BE2C (cell line): ENCODE measurements at places on chromosomes 7 and 10.

- DNase-seq: peak; percentile 29
These were observed 516.3 kb upstream of the MKI67 start for GRCh38 chr10:128642502-128642901.

DNA sequence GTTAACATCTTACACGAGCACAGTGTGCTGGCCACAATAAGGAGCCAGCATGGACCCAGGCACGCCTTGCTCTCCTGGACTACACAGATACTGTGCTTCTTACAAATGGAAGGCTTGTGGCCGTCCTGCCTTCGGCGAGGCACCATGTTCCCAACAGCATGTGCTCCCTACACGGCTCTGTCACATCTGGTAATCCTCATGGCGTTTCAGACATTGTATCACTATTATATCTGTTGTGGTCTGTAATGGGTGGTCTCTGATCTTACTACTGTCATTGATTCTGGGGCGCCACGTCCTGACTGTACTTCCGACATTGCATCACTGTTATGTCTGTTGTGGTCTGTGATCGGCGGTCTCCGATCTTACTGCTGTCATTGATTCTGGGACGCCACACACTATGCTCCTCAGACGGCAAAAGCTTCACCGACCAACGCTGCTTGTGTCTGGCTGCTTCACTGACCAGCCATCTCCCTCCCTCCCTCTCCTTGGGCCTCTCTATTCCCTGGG lies 195.4 kb downstream of the MAD1L1 start:
- peak; percentile 2 for DNase-seq

DNA sequence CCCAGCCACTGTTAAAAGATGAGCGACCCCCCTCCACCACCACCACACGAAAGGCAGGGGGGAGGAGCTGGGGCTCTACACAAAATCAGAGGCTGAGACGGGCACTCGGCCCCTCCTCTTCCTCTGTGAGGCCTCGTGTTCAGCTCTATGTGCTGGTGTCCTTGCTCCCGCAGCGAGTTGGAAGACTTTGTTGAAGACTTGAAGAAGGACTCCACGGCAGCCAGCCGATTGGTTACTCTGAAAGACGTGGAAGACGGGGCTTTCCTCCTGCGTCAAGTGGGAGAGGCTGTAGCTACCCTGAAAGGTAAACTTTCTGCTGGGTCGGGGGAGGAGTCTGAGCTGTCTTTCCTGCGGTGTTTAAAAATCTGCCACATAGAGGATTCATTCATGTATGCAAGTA lies 203.7 kb downstream of the ARHGAP21 start:
- DNase-seq: no peak

- DNase-seq: peak; percentile 49
These were observed 29.0 kb downstream of the GSTO2 start for GRCh38 chr10:104297697-104298660.

- DNase-seq: peak; percentile 99
These were observed at the start of gene GNB2 for GRCh38 chr7:100673302-100673941. Gene GNB2, plus strand, starts transcription at chr7:100673740. Its CDS starts 2,526 bp downstream, at chr7:100676266.

- DNase-seq: no peak
These were observed 96.3 kb downstream of the TRIL start for GRCh38 chr7:28861825-28862224.

- no peak for DNase-seq
These were observed 780.3 kb downstream of the LRMDA start for GRCh38 chr10:76211691-76212090.

DNA sequence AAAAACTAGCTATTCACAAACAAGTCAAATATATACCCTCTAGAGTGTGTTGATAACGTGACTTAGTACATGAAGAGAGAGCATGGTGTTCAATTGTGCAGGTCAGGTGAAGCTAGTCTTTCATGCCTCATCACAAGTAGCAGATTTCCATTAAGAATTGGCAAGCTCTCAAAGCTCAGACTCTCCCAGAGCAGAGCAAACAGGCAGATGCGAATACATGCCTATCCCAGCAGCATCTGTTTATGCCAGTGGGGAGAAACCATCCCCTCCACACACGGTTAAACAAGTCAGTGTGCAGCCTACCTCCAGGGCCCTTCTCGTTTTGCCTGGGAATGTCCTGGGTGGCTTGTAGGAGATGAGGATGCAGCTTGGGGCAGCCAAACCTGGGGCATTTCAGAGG lies 532.5 kb upstream of the C7orf33 start:
- DNase-seq: no peak

DNA sequence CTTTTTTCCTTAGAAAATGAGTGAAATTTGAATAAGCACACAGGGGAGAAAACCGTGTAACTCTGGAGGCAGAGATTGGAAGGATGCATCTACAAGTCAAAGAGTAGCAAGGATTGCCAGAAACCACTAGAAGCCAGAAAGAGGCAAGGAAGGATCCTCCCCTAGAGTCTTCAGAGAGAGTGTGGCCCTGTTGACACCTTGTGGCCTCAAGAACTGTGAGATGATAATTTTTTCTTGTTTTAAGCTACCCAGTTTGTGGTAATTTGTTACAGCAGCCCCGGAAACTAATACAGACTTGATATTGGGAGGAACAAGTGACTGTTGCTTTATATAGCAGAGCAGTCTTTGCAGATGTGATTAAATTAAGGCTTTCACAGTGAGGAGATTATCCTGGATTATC lies 3.6 kb upstream of the GIMAP7 start:
- no peak for DNase-seq
